Myocyte (in vitro differentiated cells): ENCODE measurements at places on chromosomes 2 and 18.

DNA sequence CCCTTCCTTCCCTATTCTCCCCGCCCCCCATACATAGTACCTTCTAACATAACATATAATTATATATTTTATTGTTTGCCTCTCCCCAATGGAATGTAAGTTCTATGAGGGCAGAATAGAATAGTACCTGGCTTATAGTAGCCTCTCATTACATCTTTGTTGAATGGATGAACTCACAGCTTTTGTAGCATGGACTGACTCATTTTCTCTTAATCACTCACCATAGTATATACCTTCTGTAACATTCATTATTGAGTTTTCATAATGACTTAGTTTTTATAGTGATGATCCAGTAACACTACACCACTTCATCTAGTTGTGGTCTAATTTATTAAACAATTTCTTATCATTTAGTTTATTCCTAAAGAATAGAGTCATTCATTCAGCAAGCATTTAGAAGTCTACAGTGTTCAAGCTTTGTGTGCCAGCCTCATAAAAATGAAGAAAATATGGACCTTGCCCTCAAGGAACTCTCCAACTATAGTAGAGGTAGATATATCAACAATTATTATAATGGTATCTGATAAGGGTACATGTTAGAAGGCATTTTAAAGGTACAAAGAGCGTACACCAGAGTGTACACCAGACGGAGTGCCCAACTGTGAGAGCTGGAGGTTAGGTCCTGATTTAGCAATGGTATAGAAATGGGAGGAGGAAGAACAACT lies 31.1 kb downstream of the NCOA1 start:
- DNase-seq: no peak

- DNase-seq: no peak
These were observed 366.8 kb downstream of the TGIF1 start for GRCh38 chr18:3816610-3817363.

GRCh38 chr2:158498043-158498748 lies 41.4 kb downstream of the PKP4 start:
- DNase-seq: no peak

GRCh38 chr2:60353406-60353800 lies 200.1 kb downstream of the BCL11A start:
- no peak for DNase-seq

DNA sequence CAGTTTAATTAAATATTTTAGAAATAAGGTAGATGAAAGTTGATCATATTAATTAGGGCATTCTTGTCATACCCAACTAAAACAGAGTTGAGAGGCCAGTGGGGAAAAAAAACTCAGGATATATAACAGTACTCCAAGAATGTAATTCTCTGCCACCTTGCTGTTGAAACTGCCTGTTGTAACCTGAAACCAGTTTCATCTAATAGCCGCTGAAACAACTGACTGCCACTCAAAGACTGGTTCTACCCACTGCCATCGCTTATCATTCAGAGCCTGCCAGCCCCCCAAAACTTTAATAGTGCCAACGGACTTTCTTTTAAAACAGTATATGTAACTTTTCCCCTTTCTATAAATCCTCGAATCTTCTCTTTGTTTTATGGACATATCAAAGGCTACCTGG lies 37.7 kb upstream of the FSIP2 start:
- peak; percentile 13 for DNase-seq

GRCh38 chr2:45901468-45902032 lies 250.1 kb downstream of the PRKCE start:
- DNase-seq: no peak
